ENCODE measurements at places on chromosomes 11 and 22. TPM values are rescaled to one million over a fixed set of nuclear protein-coding genes. Genes with fewer than 3 reads are reported as not detected.

Gene PLAAT5
- total RNA-seq, result not detected

Gene SMC1B
- not detected for total RNA-seq

Gene RIN1
- total RNA-seq, result 34.3 TPM

Gene UBASH3B
- 0.31 TPM for total RNA-seq

Gene GGTLC2
- not detected for total RNA-seq

Gene ARHGAP8
- total RNA-seq, result 15.7 TPM

Gene TRIOBP
- total RNA-seq, result 80.9 TPM

Gene FGF19
- not detected for total RNA-seq

Gene OR2D2
- not detected for total RNA-seq

Gene SCGB1C1
- not detected for total RNA-seq

Gene HOATZ
- 6.8 TPM for total RNA-seq

Gene CLMP
- total RNA-seq, result 0.37 TPM

Gene CATSPERZ
- not detected for total RNA-seq

Gene BTBD18
- total RNA-seq, result not detected

Measured in G401 (cell line).